ENCODE measurements at places on chromosomes 5 and 9.

DNA sequence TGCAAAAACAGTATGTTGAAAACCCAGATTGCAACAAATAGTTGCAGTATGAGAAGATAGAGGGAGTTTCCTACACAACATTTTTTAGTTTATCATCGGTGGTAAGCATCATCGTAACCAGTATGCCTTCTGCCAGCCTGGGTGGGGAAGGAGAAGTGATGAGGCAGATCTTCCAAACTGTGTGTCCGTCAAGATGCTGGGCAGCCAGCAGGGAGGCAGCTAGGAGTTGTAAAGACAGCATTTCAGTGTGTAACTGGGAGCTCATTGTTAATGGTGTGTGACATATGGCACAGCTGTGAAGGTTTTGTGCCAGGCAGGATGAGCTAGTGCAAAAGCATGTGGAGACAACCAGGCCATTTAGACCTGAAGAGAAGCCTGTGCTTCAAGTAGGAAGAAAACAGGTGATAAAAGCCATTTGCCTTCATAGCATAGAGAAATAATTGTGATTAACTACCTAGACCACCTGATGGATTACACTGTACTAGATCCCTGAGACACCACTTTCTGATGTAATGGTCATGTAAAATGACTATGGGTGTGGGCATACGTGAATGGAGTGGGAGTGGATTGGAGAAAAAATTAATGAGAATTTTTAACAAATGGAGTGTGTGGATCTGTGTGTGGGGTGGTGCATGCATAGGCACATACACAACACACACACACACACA lies 347.0 kb upstream of the ADAMTSL1 start:
- DNase-seq: no peak

DNA sequence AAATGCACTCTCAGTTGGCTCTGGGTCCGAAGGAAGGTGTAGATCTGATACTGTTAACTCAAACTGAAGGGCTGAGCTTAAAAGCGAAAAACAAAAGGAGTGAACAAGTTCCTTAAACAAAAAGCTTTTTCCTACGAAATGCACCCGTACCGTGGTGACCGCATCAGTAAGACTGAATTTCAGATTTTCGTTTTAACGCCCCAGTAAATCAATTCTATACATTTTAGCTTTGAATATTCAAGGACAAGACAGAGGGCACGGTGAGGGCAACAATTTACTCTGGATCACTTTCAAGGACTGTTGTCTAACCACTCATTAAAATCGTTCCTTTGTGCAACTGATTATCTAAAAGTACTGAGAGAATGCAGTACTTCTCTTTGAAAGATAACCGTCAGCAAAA lies 1.9 kb downstream of the HOMER1 start:
- DNase-seq: no peak

GRCh38 chr5:144205141-144205551 lies 34.5 kb downstream of the KCTD16 start:
- DNase-seq: no peak

DNA sequence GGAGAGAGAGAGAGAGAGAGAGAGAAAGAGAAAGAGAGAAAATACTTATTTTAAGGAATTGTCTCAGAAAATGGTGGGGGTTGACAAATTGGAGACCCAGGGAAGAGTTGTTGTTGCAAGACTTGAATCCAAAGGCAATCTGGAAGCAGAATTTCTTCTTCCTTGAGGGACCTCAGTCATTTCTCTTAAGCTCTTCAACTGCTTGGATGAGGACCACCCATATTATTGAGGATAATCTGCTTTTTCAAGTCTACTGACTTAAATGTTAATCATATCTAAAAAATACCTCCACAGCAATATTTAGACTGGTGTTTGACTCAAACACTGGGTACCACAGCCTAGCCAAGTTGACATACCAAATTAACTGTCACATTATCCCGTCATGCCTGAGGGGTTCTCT lies 2.9 kb downstream of the CDKN2B-AS1 start:
- DNase-seq: no peak

GRCh38 chr9:113625486-113625885 lies 162.0 kb downstream of the RGS3 start:
- no peak for DNase-seq

DNA sequence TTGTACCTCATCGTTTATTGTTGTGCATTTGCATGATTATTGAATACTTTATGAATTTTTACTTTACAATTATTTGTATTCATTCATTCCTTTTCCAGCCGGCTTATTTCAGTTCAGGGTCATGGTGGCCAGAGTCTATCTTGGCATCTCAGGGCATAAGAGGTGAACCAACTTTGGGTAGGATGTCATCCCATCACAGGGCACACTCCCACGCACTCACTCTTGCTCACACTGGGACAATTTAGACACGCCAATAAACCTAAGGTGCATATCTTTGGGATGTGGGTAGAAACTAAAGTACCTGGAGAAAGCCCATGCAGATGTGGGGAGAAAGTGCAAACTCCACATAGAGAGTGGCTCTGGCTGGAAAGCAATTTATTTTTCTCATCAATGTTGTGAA lies 158.1 kb upstream of the MAST4 start:
- DNase-seq: no peak

GRCh38 chr9:87671478-87671877 lies 54.4 kb upstream of the CTSL start:
- DNase-seq: no peak

- DNase-seq: no peak
These were observed 20.6 kb upstream of the AUH start for GRCh38 chr9:91382298-91382697.

DNA sequence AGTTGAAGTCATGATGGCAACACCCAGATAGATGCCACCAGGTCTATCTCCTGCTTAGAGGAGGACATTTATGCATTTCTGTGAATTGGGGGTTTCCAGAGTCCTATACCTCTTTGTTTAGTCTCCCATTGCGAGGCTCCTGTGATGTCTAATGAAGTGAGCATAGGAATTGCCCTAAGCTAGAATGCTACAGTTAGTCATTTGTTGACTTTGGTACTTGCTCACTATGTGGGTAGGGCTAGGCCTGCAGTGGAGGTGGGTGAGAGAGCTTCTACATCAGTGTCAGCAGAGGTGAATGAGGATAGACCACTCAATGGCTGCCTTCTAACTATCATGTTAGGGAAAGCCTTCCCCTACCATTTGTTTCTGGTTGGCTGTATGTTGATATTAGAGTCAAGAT lies 173.3 kb upstream of the POC5 start:
- no peak for DNase-seq

DNA sequence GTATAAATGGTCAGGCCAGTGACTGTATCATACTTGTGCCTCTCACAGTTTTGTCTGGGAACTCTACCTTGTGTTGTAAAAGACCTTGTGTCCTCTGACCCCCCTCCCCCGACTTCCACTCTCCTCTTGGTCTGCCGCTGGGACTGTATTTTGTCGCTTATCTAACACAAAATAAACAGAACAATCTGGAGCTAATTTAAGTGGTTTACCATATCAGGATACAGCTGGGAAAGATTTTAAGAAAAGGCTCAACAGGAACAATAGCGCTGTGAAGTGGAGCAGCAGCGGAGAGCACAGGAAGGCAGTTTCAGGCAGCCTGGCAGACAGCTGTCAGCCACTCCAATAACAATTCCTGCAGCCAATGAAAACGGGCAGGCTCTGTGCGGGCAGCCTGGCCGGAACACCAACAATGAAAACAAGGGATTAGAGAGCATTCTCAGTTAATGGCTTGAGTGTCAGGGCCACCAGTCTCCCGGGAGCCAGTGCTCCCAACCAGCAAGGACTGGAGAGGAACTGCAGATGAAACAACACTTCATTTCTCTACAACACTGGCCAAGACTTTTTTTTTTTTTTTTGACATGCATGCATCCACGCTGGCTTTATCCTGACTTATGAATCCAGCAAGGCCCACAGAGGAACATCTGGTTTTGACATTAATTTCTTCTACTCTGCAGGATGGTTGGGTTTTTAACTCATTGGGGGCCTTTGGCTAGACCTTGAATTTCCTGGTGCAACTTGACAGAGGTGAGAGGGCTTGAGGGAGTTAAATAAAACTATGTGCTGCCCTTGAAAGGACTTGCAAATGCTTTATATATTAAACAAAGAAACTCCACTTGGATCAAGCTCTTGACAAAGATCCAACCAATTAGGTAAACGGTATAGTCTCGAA lies 76.7 kb downstream of the ARSB start:
- no peak for DNase-seq

DNA sequence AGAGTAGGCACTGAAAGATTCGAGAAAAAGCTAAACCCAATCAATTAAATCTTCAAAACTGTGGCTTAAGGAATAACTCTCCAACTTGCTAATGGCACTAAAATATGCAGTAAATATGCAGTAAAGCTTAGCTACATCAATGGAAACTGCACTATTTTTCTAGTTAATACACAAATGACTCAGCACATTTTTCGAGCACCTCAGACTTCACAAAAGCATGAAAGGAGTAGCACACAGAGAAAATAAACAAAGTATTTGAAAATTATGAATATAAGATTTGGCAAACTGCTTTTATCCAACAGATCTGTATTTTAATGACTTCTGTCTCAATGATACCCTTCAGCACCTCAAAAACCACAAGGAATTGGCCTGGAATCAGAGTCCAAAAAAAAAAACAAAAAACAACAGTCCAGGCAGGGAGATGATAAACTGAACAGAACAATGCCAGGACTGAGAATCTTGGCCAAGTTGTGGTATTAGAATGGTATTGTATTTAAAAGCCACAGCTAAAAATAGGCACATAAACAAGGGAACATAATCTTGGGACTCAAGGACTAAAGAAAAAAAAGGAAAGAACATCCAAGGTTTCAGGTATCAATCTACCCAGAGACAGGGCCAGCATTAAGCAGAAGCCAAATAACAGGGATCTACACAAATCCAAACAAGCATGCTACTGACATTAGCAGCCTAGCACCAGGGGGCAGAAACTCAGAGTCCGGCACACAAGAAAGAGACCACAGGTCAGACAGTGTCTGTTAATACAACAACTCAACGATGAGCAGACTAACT lies 21.4 kb downstream of the TMEM245 start:
- no peak for DNase-seq

GRCh38 chr5:132387640-132388117 lies 18.2 kb downstream of the SLC22A5 start:
- no peak for DNase-seq

GRCh38 chr5:143696921-143697320 lies 115.0 kb upstream of the HMHB1 start:
- no peak for DNase-seq

GRCh38 chr9:77892171-77892570 lies 139.4 kb downstream of the GNAQ start:
- no peak for DNase-seq

DNA sequence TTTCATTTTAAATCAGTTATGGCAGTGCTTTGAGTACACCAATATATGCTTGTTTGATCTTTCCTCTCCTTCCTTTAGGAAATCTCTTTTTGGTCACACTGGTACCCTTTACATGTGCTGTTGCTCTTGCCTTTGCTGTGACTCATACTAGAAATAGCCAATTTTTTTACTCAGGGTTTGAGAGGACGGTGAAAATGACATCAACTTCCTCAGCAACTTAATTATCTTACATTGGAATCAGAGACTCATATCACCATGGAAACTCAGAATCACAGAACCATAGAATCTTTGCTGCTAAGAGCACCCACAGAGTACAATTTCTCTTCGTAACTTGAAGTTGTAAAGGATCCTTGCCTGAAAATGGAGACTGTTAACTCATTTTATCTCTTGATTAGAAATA lies 13.8 kb upstream of the ZNF300 start:
- no peak for DNase-seq

DNA sequence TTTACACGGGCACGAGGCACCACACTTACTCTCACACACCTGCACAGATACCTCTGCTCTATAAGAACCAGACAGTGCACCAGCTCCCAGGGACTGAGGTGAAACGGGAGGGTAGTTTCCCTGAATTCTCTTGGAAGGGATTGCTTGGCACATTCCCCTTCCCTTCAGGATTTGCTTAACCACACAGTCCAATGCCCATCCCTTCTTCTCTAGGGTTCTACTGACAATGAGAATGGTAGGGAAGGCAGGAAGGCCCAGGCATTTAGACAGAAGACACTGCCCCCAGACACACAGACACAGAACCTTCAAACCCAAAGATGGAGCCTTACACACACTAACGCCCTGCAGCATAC lies 704 bp upstream of the LHX6 start:
- no peak for DNase-seq

- DNase-seq: no peak
These were observed 25.5 kb downstream of the TCF7 start for GRCh38 chr5:134139891-134140469.

GRCh38 chr5:51582871-51583394 lies 199.7 kb downstream of the ISL1 start:
- no peak for DNase-seq

GRCh38 chr9:95078511-95078910 lies 239.0 kb downstream of the FANCC start:
- no peak for DNase-seq
